ENCODE measurements at places on chromosomes 1 and 21. TPM values are rescaled to one million over a fixed set of nuclear protein-coding genes. Genes with fewer than 3 reads are reported as not detected.

DNA sequence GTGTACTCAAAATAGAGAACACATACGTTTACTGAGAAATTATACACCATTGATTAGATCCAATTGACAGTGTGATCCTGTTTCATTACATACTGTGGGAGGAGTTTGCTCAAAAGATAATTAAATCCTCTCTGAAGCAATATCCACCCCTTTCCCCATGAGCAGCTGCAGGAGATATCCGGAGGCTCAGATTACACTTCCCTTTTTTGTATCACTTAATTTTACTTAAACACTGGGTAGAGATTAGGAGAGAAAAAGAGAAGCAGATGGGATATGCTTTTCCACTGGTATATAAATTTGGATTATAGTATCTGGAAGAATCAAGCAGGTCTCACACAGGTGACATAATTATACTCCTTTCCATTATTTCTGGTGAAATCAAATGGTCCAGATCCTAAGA lies 333.3 kb upstream of the ZRANB2 start:
- DNase-seq, result no peak

DNA sequence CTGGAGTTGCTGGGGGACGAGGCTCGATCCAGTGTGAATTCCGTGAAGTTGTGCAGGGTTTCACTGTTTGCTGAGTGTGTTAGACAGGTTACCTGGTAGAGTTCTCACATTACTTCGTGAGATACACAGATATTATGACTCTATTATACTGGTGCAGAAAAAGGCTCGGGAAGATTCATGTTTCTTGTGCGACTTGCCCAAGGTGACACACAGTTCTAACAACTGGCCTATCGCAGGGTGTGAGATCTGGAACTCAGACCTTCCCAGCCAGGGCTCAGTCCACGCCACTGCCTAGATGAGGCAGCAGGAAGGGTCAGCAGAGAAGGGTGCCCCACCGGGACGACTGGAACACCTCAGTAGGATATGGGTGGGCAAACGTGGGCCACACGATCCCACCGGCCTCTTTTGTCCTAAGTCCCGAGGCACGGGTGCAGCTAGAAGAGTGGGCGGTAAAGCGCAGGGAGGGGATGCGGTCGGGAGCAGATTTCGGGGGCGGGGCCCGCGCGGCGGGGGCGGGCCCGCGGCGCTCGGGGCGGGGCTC lies 296 bp upstream of the RNPEP start:
- peak; percentile 74 for DNase-seq

GRCh38 chr1:145868232-145868631 lies 9.4 kb upstream of the PIAS3 start:
- no peak for DNase-seq

DNA sequence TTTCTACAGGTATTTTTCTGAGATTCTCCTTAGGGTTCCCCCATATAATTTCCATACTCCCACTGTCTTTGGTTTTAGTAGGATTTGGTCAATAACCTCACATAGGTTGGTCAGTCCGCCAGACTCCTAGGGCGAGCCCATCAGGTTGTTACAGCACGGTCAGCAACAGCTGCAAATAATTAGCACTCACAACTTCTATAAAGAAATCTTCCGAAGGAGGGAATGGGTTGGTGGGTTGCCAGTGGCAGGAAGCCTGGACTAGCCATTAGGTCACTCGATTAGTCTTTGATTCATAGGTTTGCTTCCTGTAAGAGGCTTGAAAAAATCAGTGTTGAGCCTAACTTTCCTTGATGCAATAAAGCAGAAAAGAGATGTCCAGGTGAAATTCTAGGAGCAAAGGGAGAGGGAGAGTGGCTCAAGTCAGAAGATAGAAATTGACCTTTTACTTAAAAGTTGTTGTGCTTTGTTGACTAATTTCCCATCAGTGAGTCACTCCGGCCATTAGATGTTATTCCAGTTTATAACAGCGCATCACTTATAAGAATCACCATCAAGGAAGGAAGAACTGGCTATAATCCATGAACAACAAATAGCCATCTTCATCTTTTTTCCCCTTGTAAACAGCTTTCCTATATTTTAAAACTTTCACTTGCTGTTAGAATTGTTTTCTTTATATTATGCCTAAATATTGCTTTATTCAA lies 88.3 kb downstream of the TPR start:
- DNase-seq, result no peak

- no peak for DNase-seq
Observed at GRCh38 chr1:208332774-208333126, 88.6 kb upstream of the PLXNA2 start.

- DNase-seq, result no peak
Observed at GRCh38 chr1:232589111-232589811, 40.7 kb downstream of the SIPA1L2 start.

- DNase-seq, result no peak
Observed at GRCh38 chr21:41213021-41213420, 45.1 kb downstream of the BACE2 start.

GRCh38 chr1:242710286-242710685 lies 185.8 kb upstream of the PLD5 start:
- DNase-seq, result no peak

DNA sequence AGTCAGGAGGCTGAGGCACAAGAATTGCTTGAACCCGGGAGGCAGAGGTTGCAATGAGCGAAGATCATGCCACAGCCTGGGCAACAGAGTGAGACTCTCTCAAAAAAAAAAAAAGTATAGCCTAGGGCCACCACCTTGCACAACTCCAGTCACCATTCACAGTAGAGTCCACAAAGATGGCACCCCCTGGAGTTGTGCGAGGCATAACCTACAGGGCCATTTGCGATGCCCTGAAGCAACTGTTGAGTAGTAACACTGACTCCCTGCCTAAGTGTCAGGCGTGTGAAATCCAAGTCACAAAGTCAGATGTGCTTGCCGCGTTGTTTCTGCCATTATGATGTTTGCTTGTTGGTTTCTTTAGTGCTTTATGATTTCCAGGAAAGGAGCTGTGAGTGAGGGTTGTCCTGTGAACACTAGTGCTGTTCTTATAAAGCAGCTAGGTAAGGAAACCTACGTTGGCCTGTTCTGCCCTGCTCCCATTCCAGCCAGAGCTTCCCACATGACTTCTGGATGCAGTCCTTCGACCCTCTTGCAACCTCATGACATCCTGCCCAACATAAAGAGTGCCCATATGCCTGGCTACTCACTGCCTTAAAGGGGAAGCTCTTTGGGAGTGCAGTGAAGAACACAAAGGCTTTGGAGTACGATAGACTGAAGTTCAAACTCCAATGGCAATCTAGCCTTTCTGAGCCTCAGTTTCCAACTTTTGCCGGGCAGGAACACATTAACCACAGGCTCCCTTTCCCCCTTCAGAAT lies 29.8 kb downstream of the FHAD1 start:
- DNase-seq, result no peak

DNA sequence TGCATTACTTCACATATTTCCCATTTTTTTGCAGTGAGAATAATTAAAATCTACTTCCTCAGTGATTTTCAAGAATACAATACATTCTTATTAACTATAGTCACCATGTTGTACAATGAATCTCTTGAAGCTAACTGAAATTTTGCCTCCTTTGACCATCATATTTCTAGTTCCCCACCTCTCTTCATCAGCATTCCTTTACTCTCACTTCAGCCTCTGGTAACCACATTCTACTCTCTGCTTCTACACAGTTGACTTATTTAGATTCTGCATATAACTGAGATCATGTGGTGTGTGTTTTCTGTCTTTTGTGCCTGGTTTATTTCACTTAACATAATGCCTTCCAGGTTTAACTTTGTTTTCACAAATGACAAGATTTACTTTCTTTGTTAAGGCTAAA lies 304.4 kb upstream of the LYPLAL1 start:
- no peak for DNase-seq

- DNase-seq, result no peak
Observed at GRCh38 chr1:22329148-22329515, 122.5 kb upstream of the ZBTB40 start.

- DNase-seq, result no peak
Observed at GRCh38 chr1:231508497-231508896, 20.0 kb upstream of the TSNAX start.

DNA sequence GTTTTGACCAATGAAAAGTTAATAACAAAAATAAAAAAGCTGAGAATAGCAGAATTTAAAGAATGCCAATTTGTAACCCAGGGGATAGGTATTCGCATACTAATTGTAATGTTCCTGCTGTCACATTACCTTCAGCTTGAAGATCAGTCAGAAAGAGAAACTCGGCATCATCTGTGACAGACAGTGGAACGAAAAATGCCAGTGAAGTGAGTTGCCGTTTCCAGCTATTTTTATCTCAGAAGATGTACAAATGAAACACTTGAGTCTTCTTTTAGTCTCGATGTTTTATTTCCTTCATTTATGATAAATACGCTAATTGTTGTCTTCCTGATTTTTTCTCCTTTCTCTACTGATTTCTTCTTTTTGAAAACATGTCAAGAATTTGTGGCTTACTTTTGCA lies 26.1 kb downstream of the RGS21 start:
- no peak for DNase-seq

DNA sequence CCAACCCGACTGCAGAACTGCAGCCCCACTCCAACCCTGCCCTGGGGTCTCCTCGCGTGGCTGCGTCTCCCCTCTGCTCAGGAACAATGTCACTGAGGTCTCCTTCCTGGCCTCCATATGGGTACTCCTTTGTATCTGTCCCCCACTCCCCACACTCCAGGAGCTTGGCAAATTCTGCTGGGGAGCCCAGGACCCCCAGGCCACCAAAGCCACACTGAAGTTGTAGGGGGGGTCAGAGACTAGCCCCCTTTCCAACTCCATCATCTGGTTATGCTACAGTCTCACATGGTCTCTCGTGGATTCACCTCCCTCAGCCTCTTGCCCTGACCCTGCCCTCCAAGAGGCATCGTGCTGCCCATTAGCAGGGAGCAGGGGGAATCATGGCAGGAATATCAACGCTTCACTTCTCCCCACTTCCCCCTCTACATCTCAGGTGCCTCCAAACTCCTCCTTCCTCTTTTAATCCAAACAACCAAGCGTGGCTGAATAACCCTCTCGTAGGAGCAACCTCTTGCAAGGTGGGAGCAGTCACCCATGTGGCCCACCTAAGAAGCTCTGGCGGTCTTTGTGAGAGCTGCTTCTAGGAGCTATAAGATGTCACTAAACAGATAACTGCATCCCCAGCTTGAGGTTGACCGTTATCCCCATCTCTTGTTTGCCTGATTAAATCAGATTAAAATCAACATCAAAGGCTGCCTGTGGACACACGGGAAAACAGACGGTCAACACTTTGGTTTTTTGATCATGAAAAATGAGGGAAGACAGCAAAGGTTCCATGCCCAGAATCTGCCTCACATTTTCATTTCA lies 86.4 kb downstream of the MIS18A start:
- DNase-seq, result no peak

DNA sequence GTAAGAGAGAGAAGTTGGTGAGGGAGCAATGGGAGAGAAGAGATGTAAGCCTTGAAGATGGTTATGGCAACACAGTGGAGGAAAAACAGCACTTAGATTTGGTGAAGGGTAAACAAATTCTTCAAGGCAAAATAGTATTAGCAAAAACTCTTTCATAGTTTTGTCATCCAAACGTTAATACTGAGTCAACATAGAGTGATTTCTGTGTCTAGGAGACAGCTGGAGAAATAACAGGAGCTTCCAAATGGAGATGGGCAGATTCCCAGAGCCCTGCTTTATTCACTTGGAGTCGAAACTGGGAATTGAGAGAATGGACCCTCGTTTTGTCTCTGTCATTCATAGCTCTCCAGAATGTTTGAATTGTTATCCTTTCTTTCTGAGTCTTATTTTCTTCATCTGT lies 68.3 kb downstream of the PLA2G4A start:
- no peak for DNase-seq

- DNase-seq, result peak; percentile 18
Observed at GRCh38 chr1:85027242-85027983, 20.9 kb downstream of the MCOLN3 start.

DNA sequence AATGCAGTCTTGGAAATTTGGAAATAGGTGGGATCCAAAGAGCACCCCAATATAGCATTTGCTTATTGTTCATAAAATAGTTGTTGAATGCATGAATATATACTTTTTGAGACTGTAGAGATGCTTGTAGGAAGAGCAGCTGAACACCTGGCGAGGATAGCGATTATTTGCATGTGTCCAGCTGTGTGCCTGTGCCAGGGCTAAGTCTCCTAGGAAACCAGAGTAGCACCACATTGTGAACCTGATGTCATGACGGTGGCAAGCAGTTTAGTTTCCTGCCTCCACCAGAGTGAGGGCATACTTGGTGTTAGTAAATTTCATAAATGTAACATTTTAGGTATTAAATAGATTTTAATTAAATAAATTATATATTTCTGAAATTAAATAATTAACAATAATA lies 37.3 kb upstream of the IRF2BP2 start:
- no peak for DNase-seq

DNA sequence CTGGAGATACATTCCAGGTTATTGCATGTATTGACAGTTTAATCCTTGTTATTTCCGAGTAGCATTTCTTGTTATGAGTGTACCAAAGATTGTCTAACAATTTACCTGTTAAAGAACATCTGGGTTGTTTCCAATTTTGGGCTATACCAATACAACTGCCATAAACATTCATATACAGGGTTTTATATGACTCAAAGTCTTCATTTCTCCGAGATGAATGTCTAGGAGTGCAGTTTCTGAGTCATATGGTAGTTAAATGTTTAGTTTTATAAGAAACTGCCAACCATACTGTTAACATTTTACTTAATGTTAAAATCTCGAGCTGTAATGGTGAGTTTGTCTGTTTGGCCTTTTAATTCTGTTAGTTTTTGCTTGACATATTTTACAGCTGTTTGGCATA lies 10.0 kb downstream of the RAB4A start:
- DNase-seq, result no peak

DNA sequence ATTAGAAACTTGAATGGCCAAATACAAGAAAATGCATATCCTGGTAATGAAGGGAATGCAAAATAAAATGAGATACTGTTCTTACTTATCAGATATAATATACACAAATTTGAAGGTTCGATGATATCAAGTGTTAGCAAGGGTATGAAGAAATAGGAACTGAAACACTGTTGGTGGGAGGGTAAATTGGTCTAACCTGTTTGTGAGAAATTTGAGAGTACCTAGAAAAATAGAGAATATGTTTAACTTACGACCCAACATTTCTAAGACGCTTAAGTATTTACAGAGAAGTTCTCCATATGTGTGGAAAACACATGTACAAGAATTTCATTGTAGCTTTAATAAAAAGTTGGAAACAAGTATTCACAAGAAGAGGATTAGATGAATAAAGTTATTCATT lies 25.9 kb downstream of the ATG4C start:
- no peak for DNase-seq

DNA sequence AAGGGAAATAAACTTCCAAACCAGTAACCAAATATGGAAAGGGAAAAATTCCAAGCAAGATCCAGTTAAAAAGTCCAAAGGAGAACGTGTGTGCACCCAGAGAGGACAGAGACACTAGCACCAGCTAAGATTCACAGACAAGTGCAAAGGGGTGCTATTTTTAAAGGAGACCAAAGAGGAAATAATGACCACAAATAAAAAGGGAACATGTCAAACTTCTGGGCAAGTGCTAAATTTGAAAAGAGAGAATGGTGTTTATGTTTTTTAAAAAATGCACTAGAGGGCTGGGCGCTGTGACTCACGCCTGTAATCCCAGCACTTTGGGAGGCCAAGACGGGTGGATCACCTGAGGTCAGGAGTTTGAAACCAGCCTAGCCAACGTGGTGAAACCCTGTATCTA lies 8.6 kb downstream of the JAM2 start:
- no peak for DNase-seq

EBNA1BP2 gene
- polyA plus RNA-seq, result 53.2 TPM

S100B gene
- polyA plus RNA-seq, result 1.4 TPM

KRTAP13-3 gene
- polyA plus RNA-seq, result not detected

CYP4A22 gene
- not detected for polyA plus RNA-seq

MAN1C1 gene
- polyA plus RNA-seq, result 14.9 TPM

C1orf141 gene
- polyA plus RNA-seq, result 1.5 TPM

C4BPA gene
- 0.52 TPM for polyA plus RNA-seq

PLCH2 gene
- polyA plus RNA-seq, result 2.3 TPM

KCNE2 gene
- polyA plus RNA-seq, result 0.96 TPM

HCRTR1 gene
- polyA plus RNA-seq, result not detected

RAVER2 gene
- 30.8 TPM for polyA plus RNA-seq

All from left lung (tissue), 14 donors.